ENCODE measurements at places on chromosomes 3 and 15.

- DNase-seq, result no peak
Observed at GRCh38 chr3:70726961-70727360, 414.5 kb upstream of the MDFIC2 start.

- DNase-seq, result no peak
Observed at GRCh38 chr3:183339461-183340086, 86.5 kb downstream of the B3GNT5 start.

DNA sequence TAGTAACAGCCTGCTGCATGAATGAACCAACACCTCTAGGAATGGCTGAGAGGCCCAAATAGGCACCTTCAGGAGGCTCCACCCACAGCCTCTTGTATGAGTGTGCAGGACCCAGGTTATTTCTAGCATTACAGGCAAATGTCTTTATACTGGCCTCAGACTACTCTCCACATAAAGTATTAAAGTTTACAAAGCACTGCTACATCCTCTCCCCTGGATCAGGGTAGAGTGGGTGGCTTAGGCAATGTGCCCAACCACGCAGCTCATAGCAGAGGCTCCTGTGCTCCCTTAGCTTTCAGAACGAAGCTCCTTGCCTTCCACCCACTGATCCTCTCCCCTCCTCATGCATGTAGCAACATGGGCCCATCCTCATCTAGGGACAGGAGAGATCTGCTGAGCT, 16.3 kb downstream of the TMEM43 start:
- DNase-seq, result no peak

DNA sequence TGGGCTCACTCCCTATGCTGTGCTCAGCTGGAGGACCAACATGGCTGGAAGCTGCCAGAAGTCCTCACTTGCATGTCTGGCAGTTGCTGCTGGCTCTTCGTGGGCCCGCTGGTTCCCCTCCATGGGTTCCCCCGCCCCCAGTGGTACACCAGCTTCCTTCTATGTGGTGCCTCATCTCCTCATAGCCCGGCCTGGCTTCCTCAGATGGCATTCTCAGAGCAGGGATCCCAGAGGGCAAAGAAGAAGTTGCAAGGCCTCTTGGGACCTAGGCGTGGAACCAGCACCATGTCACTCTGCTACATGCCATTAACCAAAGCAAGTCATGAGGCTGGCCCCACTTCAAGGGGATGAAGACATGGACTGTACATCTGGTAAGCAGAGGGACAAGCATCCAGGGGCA, 2.9 kb upstream of the CFAP92 start:
- no peak for DNase-seq

DNA sequence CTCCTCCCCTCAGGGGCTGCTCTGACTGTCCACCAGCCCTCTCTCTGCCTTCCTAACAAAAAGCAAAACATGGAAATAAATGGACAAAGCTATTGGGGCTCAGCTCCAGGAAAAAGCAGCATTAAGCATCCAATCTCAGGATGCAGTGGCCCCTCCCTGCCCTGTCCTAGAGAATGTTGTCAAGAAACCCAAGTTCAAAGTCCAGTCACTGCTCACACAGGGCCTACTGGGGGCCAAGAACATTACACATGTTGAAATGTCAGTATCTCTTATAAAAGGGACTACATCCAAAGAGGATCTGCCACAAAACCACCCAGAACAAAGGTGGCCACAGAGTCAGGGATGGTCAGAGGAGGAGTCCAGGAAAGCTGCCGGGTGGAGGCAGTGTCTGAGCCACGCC, 7.6 kb upstream of the GRIP2 start:
- no peak for DNase-seq

- peak; percentile 17 for DNase-seq
Observed at GRCh38 chr15:57592426-57592825, 722 bp downstream of the MYZAP start.

DNA sequence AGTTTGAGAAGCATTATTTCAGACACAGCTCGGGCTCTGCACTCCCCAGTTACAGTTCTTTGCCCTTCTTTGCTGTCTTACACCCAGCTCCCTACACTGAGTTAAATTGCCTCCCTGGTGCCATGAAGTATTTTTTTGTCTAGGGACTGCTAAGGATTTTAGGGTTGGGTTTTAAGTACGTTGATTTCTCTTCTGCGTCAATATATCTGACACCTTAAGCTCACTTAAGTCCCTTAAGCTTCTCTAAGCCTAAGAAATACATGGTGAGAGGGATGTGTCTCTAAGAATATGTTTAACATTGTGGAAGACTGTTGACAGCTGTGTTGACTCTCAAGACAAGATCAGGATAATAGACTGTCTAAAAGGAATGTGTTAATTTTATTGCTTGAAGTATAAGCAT, 400.5 kb downstream of the PTPRG start:
- no peak for DNase-seq

- DNase-seq, result peak; percentile 29
Observed at GRCh38 chr3:64674591-64675076, 13.2 kb downstream of the ADAMTS9 start.

- DNase-seq, result no peak
Observed at GRCh38 chr15:38874464-38874863, 309.9 kb upstream of the RASGRP1 start.

GRCh38 chr3:15812183-15812582, 14.4 kb upstream of the ANKRD28 start:
- no peak for DNase-seq

- no peak for DNase-seq
Observed at GRCh38 chr15:90037961-90038631, 37.0 kb downstream of the ZNF710 start.

DNA sequence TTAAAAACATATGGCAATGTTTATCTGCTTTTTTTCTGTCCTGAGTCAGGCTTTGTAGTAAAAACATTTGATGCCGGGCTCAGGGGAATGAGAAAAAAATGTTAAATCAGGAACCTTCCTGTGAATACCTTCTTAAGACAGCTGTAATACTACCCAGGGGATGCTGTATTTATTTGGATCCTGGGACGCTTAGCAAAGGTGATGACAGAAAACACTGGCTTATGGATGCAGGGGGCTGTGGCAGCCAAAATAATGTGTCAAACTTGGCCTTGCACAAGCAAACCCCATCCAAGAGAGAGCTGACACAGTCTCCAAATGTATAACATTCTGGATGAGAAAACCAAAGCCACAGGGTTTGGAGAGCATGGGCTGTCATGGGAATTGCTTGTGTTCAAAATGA, 438.2 kb upstream of the PROK2 start:
- no peak for DNase-seq

DNA sequence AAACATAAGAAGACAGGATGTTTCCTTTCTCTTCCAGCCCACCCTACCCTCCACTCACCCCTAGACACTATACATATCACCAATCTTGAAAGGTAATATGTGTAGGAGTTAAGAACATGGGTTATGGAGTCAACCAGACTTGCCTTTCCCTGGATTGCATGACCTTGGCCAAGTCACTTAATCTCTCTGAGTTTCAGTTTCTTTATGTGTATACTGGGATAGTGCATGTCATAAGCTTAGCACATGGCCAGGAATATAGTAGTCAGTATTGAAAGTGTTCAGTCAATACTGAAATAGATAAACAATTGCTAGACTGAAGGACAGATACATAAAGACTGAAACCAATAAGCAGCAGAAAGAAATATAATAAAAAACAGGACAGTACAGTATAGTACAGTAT, 283.2 kb upstream of the STT3B start:
- no peak for DNase-seq

GRCh38 chr15:44798826-44799225, 62.5 kb downstream of the TRIM69 start:
- no peak for DNase-seq

- DNase-seq, result no peak
Observed at GRCh38 chr3:125123451-125124305, 67.9 kb upstream of the HEG1 start.

- peak; percentile 29 for DNase-seq
Observed at GRCh38 chr15:72722071-72722696, 36.2 kb downstream of the BBS4 start.

- no peak for DNase-seq
Observed at GRCh38 chr3:123124971-123125370, 58.1 kb downstream of the PDIA5 start.

GRCh38 chr15:69299451-69299886, 757 bp downstream of the PAQR5 start:
- DNase-seq, result peak; percentile 43

- no peak for DNase-seq
Observed at GRCh38 chr15:31346367-31347066, 19.9 kb downstream of the KLF13 start.

- no peak for DNase-seq
Observed at GRCh38 chr15:39966521-39966920, 32.6 kb downstream of the EIF2AK4 start.

DNA sequence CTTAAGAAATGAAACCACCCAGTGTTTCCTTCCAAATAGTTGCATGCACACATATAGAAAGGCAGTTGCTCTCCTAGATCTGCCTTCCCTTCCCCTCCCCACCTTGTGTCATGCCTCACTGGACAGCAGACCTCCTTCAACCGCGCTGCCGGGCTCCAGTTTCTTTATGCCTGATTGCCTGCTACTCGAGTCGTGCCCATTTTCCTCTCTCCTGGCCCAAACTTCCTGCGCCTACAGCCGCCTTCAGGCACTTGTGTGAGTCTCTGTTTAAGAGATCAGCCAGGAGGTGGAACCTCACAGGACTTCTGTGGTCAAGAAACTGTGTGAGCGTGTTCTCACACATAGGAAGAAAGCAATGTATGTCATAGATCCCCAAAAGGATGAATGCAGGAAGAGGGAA, 8.8 kb upstream of the FAM107A start:
- DNase-seq, result peak; percentile 51

GRCh38 chr15:38190501-38190900, 62.1 kb upstream of the SPRED1 start:
- DNase-seq, result no peak

GRCh38 chr15:74542166-74543042, 1.4 kb downstream of the ARID3B start:
- no peak for DNase-seq

GRCh38 chr3:47455806-47456452, 19.8 kb downstream of the SCAP start:
- DNase-seq, result no peak

GRCh38 chr3:111998636-111999483, at the start of gene TAGLN3:
TSS of gene TAGLN3 (plus strand) at chr3:111998922. CDS start at chr3:111999423, 501 bp downstream.
- DNase-seq, result peak; percentile 95

GRCh38 chr3:170699158-170700053, 113.5 kb upstream of the SLC7A14 start:
- no peak for DNase-seq
